ENCODE measurements at places on chromosomes 16 and 17.

DNA sequence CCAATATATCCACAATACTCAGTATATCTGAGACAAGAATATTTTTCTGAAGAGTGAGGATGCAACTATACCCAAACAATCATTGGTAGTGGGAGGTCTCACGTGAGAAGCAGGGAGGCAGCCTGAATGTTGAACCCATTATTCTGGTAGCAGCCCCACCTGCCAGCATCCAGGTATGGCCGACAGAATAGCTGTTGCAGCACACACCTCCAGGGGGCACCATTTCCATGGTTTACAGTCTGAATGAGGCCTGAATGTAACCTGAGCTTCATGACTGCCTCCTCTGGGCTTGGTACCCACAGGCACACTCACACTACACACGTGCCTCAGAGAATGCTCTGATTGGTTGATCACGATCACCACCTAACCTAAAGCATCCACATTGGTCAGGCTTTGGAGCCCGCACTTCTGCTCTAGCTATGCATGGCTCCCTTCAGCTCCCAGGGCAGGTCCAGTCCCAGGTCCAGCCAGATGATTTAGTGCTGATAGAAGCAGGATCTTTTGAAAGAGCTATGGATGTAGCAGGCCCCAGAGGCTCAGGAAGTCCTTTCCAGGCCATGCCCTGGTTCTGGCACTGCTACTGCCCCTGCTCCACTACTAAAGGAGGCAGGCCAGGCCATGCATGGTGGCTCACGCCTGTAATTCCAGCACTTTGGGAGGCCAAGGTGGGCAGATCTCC lies 11.0 kb upstream of the CBFB start:
- peak; percentile 78 for DNase-seq

- DNase-seq: peak; percentile 46
Measured at GRCh38 chr16:52069866-52070265, 477.1 kb downstream of the TOX3 start.

DNA sequence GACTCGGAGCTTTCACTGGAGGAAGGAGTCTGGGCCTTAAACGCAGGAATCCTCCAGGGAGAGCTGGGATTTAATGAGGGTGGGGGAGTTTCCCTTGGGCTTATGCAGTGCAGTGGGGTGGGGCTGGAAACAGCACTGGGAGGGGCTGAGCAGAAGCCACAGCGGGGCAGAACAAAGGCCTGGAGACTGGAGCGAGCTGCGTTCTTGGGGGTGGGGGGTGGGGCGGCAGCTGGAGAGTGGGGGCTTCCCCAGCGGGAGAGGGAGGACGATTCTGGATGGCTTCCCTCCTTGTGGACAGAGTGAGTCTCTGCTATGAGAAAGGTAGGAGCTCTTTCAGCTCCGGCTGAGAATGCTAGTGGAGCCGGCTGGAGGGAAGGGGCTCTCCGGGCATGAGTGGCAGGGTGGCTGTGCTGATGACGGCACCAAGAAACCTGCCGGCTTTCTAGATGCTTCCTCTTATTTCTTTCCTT lies 406.0 kb downstream of the SEC14L1 start:
- peak; percentile 54 for DNase-seq

- no peak for DNase-seq
Measured at GRCh38 chr17:70254735-70255460, 85.6 kb downstream of the KCNJ2 start.

DNA sequence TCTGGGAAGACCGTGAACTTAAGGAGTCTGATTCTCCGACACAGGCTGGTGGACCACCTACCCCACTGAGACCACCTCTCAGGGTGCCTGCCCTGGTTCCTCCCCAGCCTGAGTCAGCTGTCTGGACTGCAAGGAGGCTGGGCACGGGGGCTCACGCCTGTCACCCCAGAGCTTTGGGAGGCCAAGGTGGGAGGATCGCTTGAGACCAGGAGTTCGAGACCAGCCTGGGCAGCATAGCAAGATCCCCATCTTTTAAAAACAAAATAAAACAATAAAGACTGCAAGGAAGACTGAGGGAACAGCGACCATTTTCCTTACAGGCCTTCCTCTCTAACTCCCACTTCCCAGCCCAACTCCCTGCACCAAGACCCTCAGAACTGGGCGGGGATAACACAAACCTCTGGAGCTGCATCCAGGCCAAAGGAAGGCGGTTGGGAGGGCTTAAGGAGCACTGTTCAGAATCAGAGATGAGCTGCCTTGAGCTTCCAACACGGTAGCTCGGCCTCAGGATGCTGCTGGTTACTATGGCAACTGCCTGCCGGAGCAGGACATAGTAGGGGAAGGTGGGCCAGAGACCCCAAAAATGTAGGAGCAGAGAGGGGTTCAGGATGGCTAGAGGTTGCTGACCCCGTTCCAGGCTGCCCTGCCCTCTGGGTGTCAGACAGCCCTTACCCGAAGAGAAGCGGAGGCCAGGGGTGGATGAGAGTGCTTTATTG lies 4.4 kb downstream of the APOBR start:
- DNase-seq: no peak

- DNase-seq: no peak
Measured at GRCh38 chr16:1155353-1156054, 2.6 kb downstream of the CACNA1H start.

- DNase-seq: no peak
Measured at GRCh38 chr17:5110816-5111215, 862 bp downstream of the ZNF232 start.

DNA sequence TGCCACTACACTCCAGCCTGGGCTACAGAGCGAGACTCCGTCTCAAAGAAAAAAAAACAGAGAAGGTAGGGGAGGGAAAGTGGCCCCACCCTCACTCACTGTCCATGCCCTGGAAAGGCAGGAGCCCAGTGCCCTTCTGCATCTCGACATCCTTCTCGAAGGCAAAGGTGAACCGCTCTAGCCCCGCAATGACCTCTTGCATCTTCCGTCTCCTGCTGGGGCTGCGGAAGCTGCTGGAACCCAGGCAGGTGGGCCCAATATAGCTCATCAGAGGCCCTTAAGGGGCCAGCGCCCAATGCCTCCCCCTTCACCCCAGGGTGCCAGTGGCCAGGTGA lies at the start of gene CPSF4L:
Gene CPSF4L, minus strand, starts transcription at position 264 of the 335 bp plus-strand sequence. Its CDS starts 62 bp downstream, at position 202.
- no peak for DNase-seq

- DNase-seq: no peak
Measured at GRCh38 chr16:69688589-69688988, 37.8 kb downstream of the NQO1 start.

GRCh38 chr16:4208341-4208751 lies 33.5 kb downstream of the SRL start:
- no peak for DNase-seq

- no peak for DNase-seq
Measured at GRCh38 chr17:73554498-73554897, 89.7 kb downstream of the SDK2 start.

GRCh38 chr16:85136213-85136701 lies 24.0 kb upstream of the CIBAR2 start:
- no peak for DNase-seq
